ENCODE measurements at places on chromosomes 6 and 20.

- no peak for DNase-seq
Observed at GRCh38 chr6:10405513-10405900, 9.4 kb downstream of the TFAP2A start.

DNA sequence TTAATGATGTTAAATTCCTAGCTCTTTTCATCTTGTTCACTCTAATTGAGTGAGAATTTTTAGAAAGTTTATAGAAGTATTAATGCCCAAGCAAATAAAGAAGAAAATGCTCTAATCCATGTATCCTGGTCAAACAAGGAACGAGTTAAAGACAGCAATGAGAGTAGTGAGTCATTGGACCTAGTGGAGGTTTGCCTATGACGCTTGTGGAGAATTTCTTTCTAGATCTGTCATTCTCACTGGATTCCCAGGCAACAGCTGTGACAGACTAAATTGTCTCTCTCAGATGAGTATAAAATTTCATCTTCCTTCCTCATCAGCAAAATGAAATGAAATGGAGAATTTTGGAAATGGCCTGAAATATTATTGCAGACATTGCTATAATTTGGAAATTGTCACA, 127.9 kb downstream of the COL19A1 start:
- no peak for DNase-seq

DNA sequence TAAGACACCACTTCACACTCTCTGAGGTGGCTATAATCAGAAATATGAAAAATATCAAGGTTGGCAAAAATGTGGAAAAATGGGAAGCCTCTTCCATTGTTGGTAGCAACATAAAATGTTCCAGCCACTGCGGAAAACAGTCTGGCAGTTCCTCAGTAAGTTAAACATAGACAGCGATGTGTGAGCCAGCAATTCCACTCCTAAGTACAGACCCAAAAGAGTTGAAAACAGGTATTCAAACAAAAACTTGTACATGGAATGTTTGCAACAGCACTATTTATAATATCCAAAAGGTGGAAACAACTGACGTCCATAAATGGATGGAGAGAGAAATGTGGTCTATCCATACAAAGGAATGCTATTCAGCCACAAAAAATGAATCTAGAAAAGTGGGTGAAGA, 7.4 kb upstream of the PPDPF start:
- no peak for DNase-seq

DNA sequence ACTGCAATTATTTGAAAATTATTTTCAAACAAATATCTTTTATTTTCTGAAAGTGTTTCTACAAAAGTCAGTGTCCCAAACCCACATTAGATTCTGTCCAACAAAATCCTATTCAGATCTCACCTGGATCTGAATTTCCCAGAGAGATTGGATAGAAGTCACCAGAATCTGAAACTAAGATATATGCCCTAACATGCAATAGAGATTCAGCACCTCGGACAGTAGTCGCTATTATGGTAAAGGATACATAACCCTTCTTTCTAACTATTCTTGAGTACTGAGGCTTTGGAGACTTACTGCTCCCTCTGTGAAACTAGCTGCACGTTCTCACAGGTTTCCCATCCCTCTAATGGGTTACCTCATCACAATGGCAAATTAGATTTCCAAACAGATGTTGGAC, 151.4 kb downstream of the ID4 start:
- DNase-seq: no peak

DNA sequence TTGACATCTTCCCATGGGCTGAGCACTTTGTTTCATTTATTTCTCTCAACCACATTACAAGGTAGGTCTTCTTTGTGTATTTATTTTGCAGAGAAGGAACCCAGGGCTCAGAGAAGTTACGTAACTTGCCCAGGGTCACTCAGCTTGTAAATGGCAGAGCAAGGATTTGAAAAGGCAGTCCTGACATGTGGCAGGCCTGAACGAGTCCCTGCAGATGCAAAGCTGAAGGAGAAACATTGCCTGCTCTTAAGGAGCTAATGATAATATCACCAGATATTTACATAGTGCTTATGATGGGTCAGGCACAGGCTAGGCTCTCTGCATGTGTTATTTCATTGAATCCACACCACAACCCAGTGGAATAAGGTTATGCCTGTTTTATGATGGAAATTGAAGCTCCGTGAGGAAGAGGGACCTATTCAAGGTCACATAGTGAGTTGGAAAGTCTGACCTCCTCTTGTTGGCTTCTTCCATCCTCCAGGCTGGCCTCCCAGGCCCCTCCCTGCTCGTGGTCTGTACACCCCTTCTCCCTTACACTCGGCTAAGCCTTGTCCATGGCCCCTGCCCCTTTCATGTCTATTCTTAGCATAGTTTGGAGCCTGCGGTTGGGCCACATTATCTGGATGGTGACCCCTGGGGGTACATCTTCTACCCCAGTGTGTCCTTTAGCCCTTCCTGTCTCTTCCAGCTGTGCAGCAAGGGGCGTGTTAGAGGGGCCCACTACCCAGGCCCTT, 12.5 kb downstream of the MYH7B start:
- no peak for DNase-seq

GRCh38 chr6:56999049-56999448, 44.1 kb downstream of the BEND6 start:
- no peak for DNase-seq

DNA sequence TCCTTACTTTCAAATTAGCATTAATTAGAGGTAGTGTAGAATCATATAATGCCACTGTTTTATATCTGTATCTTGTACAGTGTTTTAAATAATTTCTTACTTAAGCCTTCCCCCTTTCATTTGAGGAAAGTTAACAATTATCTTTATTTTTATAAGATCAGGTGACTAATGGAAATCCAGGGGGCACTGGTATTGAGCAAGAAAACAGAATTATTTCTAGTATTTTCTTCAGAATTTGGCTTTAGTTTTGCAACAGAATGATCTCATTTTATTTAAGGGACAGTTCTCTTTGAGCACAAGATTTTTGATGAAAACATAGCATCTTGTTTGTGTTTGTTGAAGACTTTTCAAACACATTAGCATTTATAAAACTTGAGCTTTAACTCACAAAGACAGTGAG, 55.9 kb downstream of the RNF217 start:
- DNase-seq: no peak

- DNase-seq: no peak
Observed at GRCh38 chr6:111806561-111807497, 66.4 kb downstream of the FYN start.

Data from activated T-cell treated with anti-CD3 and anti-CD28 coated beads, Interleukin-2, amount 50 U/mL, for 1 hour (primary cell).